Smooth muscle cell of the pulmonary artery (primary cell): ENCODE measurements at places on chromosomes 16 and 17. TPM values are rescaled to one million over a fixed set of nuclear protein-coding genes. Genes with fewer than 3 reads are reported as not detected.

Gene EPOP
- total RNA-seq = 0.72 and 2.0 TPM in 2 replicates

Gene C16orf96
- 0.07 TPM in 1 of 2 replicates, not detected in the other for total RNA-seq

Gene ACTG1
- total RNA-seq = 10,617 and 11,641 TPM in 2 replicates

Gene CCL4
- total RNA-seq = not detected in 2 replicates

Gene MRPL38
- total RNA-seq = 23.9 and 28.4 TPM in 2 replicates

Gene CDRT15
- not detected in 2 replicates for total RNA-seq

Gene DPEP2
- not detected in 2 replicates for total RNA-seq

Gene C16orf89
- total RNA-seq = 2.9 and 3.0 TPM in 2 replicates

Gene CIITA
- total RNA-seq = 0.10 and 1.1 TPM in 2 replicates

Gene CEMP1
- total RNA-seq = not detected in 2 replicates

Gene TSPAN10
- 3.6 TPM in 2 replicates for total RNA-seq

Gene WNT3
- 1.0 and 1.4 TPM in 2 replicates for total RNA-seq

Gene SLC2A4
- 0.10 and 0.13 TPM in 2 replicates for total RNA-seq

Gene NPIPA7
- 0.78 and 3.9 TPM in 2 replicates for total RNA-seq

Gene NPTX1
- 7.7 and 8.0 TPM in 2 replicates for total RNA-seq

Gene MYADML2
- not detected in 2 replicates for total RNA-seq

Gene CCDC200
- total RNA-seq = not detected in 2 replicates

Gene MT1G
- total RNA-seq = 1.3 TPM in 1 of 2 replicates, not detected in the other

Gene KRTAP1-5
- total RNA-seq = 0.72 and 1.6 TPM in 2 replicates

Gene CTRB1
- not detected in 2 replicates for total RNA-seq

Gene C17orf100
- 0.46 and 0.72 TPM in 2 replicates for total RNA-seq

Gene OR3A3
- total RNA-seq = 0.10 TPM in 1 of 2 replicates, not detected in the other

Gene CLEC10A
- total RNA-seq = not detected in 2 replicates

Gene SMPD3
- total RNA-seq = 0.07 and 0.10 TPM in 2 replicates

Gene RAB26
- 1.2 and 3.1 TPM in 2 replicates for total RNA-seq

Gene OR2C1
- 0.26 TPM in 1 of 2 replicates, not detected in the other for total RNA-seq

Gene HNF1B
- not detected in 2 replicates for total RNA-seq

Gene MARCHF10
- total RNA-seq = under 0.01 and 0.03 TPM in 2 replicates

Gene HSD17B2
- total RNA-seq = not detected in 2 replicates

Gene SERPINF2
- 0.20 and 0.63 TPM in 2 replicates for total RNA-seq

Gene TPPP3
- total RNA-seq = 1.2 and 1.6 TPM in 2 replicates

Gene DNAI2
- total RNA-seq = not detected in 2 replicates

Gene GCGR
- not detected in 2 replicates for total RNA-seq

Gene TIMP2
- 212 and 283 TPM in 2 replicates for total RNA-seq

Gene ZNF597
- 1.9 and 2.1 TPM in 2 replicates for total RNA-seq

Gene SLFN12L
- 0.07 TPM in 1 of 2 replicates, not detected in the other for total RNA-seq

Gene SHISA6
- not detected in 2 replicates for total RNA-seq

Gene TOX3
- total RNA-seq = not detected in 2 replicates

Gene STH
- not detected in 2 replicates for total RNA-seq

Gene IRX3
- total RNA-seq = 0.10 and 1.8 TPM in 2 replicates

Gene EXOC7
- 92.7 and 110 TPM in 2 replicates for total RNA-seq

Gene DPEP3
- total RNA-seq = not detected in 2 replicates

Gene PLA2G10
- total RNA-seq = not detected in 2 replicates

Gene TXNL4B
- total RNA-seq = 4.1 and 6.8 TPM in 2 replicates

Gene STAT5A
- total RNA-seq = 19.2 and 20.1 TPM in 2 replicates

Gene RPTOR
- 32.2 and 48.7 TPM in 2 replicates for total RNA-seq

Gene SSTR5
- total RNA-seq = not detected in 2 replicates

Gene KCNG4
- not detected in 2 replicates for total RNA-seq
